ENCODE measurements at places on chromosomes 3 and 15.

DNA sequence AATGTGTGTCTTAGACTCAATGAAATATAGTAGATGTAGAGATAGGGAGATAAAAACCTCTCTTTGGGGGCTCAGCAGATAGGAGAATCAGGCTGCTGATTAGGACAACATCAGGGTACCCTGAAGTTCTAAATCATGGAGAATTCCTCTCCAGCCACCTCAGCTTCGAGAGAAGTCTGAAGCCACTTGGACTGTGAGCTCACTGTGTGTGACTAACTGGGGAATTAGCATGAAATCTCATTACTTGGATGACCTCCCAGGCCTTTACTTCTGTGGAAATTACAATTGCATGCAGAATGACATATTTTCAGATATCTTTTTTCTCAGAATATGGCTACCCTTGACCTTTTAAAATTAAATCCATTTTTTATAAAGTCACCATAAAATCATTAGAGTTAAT, 128.0 kb upstream of the MRPL3 start:
- DNase-seq: no peak

- DNase-seq: no peak
These were observed 14.6 kb upstream of the TRPC1 start for GRCh38 chr3:142709207-142709606.

DNA sequence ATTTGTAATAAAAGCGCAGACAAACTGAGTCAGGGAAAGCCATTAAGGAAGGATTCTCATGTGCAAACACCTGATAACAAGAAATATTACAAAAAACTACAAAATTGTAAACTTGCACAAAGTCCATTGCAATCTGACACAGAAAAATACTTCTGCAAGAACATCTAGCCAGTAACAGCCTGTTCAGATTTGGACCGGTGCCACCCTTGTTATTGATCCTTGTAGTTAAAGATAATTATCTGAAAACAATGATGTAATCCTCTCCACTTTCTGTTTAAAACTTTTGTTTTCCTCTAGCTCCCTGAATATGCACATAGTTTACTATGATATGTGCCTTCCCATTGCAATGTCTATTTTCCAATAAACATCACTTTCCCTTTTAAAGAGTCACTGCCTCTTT, 1090.2 kb downstream of the PLOD2 start:
- no peak for DNase-seq

DNA sequence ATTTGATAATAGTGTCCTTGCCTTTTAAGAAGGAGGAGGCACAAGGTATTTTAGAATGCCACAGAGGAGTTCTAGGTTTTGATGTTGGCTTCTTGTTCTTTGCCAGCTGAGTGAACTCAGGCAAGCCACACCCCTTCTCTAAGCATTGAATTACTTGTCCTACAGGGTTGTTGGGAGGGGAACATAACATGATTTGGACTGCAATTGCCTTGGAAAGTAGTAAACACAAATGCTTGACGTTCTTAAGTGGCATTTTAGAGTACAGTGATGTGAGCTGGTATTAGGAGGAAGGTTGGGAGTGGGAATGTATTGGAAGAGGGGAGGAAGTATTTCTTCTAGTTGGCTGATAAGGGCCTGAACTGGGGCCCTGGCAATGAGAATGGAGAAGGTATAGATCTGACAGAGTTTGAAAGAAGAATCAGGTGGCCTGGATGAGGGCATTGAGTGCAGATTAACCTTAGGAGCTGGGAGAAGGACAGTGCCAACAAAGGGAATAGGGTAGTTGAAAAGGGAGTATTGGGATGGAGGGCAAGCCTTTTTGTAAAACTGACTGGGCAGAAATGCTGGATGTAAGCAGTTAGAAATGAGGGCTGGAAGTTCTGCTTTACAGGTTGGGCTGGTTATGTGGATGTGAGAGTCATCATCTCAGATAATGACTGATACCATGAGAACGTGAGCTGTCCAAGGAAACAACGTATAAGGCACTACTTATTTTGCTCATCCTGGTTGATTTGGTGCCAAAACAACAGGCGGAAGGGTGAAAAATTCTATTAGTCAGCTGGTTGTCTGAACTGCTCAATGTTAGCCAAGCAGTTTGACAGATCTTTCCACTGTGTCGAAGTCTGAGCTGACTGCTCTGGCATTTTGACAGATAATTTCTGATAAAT, 16.7 kb downstream of the KAT2B start:
- no peak for DNase-seq

- DNase-seq: peak; percentile 64
These were observed 19.2 kb downstream of the EXOSC7 start for GRCh38 chr3:44995142-44995770.

DNA sequence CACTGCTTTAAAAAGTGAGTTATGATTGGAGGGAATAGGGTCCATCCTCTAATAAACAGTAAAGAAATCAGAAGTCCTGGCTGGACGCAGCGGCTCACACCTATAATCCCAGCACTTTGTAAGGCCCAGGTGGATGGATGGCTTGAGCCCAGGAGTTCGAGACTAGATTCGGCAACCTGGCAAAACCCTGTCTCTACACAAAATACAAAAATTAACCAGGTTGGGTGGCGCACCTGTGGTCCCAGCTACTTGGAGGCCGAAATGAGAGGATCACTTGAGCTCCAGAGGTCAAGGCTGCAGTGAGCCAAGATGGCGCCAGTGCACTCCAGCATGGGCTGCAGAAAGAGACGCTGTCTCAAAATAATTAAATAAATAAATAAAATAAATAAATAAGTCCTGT, 171.2 kb downstream of the POTEB3 start:
- DNase-seq: no peak

DNA sequence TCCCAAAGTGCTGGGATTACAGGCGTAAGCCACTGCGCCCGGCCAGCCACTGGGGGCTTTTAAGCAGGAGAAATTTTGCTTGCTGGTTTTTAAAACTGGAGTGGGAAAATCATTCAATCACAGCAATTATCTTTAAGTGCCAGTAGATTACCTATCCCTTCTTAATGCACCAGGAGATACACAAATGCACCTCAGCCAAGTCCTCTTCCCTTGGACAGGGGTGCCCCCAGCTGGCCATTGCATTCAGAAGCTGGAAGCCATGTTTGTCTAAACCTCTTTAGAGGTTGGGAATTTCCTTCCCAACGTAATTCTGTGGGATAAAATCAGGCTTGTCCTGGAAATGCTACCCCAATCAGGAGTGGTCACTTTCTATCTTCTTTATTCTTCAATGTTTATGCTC, 26.6 kb downstream of the MIX23 start:
- DNase-seq: no peak

DNA sequence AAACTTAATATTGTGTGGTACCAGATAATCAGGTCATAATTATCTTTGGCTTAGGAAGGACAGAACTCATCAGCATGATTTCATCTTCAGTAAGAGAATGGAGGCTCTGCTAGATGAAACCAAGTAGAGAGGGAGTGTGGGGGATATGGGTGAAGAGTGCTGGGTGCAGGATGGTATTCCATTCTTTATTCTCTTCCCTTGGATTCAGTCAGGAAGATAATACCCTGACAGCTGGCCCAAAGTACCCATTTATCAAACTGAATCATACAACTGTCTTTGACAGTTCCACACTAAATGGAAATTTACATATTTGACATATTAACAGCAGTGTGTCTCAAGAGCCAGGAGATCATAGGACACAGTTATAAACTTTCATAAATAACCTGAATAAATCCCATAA, 44.7 kb downstream of the GOLIM4 start:
- DNase-seq: no peak

GRCh38 chr15:49066372-49066771, 20.1 kb upstream of the SECISBP2L start:
- no peak for DNase-seq

DNA sequence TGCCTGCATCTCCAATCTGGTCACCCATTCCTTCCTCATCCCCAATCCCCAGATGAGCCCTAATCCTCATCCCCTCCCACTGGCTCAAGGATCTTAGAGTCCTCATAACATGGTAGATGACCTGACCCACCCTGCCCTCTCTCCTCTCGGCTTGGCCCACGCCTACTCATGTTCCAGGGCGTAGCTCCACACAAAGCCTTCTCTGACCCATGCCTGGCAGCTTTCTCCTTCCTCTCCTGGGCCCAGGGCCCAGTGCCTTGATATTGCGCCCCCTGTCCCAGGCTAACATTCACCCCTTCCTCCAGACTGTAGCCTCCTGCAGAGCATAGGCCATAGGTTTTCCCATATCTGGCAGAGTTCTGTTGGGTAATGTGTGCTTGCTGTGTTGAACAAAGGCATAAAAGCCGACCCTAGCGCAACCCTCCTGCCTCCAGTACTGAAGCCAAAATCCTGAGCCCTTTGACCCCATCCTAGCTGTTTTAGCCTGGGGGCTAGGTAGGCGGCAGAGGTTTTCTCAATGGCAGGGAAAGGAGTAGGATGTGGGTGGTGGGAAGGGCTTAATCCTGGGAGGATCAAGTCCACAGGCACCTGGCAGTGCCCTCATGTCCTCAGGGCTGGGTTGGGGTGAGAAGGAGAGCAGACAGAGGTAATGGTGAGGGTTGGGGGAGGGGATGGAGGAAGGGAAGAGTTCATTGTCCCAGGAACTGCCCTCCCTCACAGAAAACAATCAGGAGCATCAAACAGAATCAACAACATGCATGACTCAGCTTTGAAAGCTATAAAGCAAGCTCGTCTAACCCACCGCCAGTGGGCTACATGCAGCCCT, 35.5 kb downstream of the MESD start:
- DNase-seq: no peak

GRCh38 chr15:32746116-32746857, 28.5 kb downstream of the GREM1 start:
- DNase-seq: no peak

- DNase-seq: peak; percentile 85
These were observed 11.7 kb downstream of the ABCC5 start for GRCh38 chr3:184005941-184006507.

DNA sequence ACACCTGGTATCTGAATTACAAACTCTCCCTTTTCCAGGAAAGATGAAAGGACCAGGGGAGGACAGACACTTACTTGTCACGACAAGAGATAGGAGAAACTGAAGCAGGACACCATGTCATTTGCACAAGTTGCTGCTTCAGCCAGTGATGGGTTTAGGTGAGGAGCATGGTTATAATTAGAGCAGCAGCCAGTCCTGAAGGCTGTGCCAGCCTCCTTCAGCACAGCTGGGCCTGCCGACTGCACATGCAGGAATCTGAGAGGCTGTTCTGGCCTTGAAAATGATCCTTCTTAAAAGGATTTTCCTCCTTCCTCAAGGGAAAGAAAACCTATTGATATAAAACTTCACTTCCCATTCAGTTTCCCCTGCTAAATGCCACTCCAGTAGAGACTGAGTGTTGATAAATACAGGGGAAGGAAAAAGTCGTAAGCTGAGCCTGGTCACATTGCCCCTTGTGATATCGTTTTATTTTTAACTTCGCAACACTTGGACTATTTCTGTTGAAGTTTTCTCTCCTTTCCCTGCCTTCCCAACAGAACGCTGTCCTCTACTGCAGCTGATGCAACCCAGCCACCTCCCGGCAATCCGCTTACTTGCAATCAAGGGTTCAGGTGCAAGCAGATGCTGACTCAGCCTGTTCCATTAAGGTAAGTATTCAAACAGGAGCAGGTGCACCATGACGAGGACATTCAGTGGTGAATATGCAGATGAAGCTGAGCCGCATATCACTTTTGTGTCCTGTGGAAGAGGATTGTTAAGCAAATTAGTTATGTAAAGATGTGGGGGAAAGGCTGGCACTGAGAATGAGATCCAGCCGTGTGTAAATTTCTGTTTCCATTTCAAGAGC, at the start of gene FBXO40:
TSS of gene FBXO40 (plus strand) at position 524 of the 847 bp plus-strand sequence. CDS start 27,197 bp downstream, outside the sequence.
- DNase-seq: no peak

DNA sequence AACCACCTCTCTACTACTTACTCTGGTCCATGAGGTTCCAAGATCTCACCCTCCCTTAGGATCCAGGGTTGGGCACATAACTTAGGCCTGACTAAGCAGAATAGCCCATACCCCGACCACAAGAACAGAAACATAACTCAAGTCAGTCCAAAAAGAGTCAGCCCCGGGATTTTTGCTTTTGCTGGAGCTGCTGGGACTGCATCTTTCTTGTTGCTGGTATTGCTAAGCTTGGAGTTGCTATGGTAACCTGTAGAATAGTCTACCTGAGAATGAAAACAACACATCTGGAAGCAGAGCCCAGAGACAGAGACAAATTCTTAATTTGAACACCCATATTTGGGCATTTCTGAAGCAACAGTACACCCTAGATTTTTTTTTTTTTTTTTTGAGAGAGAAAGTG, 6.5 kb downstream of the RUBCN start:
- no peak for DNase-seq

GRCh38 chr15:74442063-74442462, 8.3 kb upstream of the SEMA7A start:
- DNase-seq: no peak

DNA sequence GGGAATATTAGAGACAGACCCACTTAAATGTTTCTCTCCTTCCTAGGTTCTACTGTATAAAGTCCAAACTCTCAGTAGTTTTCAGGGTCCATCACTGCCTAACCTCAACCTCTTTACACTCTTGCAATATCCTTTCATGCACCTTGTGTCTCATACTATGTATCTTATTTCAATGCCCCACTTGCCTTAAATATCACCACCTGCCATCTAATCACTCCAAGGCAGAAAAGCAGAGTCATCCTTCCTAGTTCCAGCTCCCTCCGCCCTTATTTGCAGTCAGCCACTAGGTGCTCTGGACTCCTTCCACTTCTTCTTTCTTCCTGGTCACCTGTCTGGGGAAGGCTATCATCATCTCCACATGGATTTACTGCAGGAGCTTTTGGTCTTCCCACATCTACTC, 322.0 kb downstream of the MFSD1 start:
- DNase-seq: no peak

GRCh38 chr15:29151484-29151857, 118.2 kb downstream of the NSMCE3 start:
- no peak for DNase-seq

- peak; percentile 52 for DNase-seq
These were observed 22.2 kb downstream of the EPHB1 start for GRCh38 chr3:134817297-134817696.

DNA sequence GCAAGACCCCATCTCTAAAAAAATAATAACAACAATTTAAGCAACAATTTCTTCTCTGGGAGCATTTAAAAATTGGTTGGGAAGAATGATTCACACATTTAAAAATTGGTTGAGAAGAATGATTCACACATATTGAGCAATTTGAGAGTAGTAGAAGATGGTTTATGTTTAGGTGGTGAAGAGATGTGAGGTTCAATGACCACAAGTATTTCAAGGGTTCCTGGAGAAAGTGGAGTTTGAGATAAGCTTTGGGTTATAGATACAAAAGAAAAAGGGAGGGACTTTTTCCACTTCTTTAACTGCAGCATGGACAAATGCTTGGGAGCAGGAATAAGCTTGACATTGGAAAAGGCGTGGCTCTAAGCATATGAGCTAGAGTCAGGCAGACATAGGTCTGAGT, 145.7 kb upstream of the NPHP3 start:
- no peak for DNase-seq

DNA sequence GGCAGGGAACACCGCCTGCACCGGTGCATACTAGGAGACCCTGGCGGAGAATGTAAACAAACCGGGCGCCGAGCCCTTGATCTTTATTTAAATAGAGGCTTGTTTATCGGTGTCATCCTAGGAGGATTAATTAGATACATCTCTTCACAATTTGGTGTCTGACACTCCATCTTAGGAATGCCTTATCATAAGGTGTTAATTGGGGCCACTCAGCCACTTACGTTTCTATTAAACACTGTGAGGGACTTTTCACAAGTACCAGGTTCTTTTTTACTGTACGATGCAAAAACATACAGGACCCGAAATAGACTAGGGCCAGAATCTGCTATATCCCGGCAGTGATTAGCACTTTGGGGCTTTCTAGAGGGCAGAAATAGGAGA, 8.0 kb downstream of the EOMES start:
- no peak for DNase-seq

Measured in left lung (tissue), 14 donors.